ENCODE measurements at places on chromosomes 4 and X.

GRCh38 chr4:125765941-125766340 is 451.2 kb downstream of the FAT4 start:
- no peak for DNase-seq

DNA sequence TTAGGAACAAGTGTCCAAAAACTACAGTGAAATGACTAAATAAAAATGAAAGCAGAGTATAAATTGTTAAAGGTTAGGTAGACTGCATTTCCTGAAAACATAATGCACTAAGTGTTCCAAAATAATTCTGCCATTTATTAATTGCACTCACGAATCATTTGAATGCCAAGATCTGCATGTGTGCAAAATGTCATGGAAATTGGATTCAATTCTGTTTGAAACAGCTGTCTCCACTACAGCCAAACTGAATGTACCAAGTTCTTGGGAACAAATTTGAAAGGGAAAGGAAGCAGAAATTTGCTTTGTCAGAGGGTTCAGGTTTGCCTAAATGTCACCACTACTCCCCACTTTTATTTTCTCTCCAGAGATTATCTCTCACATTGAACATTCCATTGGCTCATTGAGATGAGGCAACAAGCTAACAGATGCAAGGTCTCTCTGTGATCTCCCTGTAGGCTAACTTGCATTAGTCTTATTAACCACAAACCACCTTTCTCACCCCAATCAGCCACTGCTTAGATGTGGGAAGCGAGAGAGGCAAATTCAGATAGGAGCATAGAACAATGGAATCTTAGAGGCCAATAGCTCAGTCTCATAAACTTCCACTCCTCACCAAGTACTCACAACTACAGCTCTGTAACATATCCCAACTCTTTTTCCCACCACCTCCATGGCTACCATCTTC is 226.6 kb downstream of the KDR start:
- DNase-seq, result no peak

DNA sequence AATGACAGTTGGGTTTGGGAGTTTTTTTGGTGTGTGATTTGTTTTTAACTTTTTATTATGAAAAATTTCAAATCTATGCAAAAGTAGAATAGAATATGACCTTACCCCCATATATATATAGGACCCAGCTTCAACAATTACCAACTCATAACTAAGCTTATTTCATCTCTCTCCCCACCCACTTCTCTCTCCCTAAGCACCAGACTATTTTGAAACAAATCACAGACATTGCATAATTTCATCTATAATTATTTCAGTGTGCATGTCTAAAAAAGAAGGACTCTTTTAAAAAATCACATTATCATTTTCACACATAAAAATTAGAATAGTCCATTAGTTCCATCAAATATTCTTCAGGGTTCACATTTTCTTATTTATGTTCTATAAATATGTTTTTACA is 28.3 kb upstream of the NKX6-1 start:
- no peak for DNase-seq

GRCh38 chr4:83231620-83232076 is 53.0 kb downstream of the COQ2 start:
- no peak for DNase-seq

DNA sequence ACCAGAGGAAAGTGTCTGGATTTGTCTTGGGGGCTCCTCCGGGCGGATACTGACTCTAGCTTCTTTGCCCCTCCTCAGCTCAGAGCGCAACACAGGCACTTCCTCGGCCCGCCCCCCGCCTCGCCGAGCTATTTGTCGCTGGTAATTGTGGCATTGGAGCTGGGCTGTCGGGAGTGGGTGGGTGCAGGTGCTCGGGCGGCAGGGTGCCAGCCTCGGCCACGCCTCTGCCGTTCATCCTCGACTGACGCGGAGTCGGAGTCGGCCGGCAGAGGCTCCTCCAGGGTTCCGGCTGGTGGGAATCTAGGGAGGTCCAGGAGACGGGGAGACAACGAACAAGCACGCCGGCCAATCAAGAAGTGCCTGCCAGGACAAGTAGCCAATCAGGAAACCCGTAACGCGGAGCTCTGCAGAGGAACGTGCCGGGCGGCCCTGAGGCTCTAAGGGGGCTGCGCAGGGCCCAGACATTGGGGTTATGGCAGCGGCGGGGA is 3.9 kb upstream of the SYN1 start:
- no peak for DNase-seq

GRCh38 chr4:152009031-152009670 is 248.3 kb upstream of the GATB start:
- DNase-seq, result no peak

DNA sequence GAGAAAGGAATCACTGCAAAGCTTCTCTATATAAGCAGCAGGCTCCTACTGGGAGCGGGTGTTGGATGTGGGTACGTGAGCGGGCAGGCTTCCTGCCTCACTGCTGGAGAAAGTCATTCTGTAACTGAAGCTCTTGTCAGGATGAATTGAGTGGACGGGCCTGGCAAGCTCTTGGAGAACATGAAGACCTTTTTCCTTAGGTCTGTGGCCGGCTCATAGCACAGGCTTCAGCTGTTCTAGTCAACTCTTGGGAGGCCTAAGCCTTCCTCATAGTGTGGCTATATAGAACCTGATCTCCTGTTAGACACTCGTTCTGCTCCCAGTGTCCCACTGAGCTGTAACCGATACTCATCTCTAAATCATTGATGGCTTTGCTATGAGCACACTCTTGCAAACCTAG is 108.2 kb upstream of the GPC4 start:
- peak; percentile 3 for DNase-seq
